ENCODE measurements at places on chromosomes 3 and 15. TPM values are rescaled to one million over a fixed set of nuclear protein-coding genes. Genes with fewer than 3 reads are reported as not detected.

CLSTN2 gene
- total RNA-seq: 17.3 TPM

PLCH1 gene
- total RNA-seq: 2.9 TPM

AMOTL2 gene
- 200 TPM for total RNA-seq

ALDH1A2 gene
- 29.7 TPM for total RNA-seq

APBA2 gene
- total RNA-seq: 51.4 TPM

DCLK3 gene
- total RNA-seq: 0.04 TPM

GOLGA8M gene
- not detected for total RNA-seq

DZIP3 gene
- total RNA-seq: 6.3 TPM

CYP1A2 gene
- not detected for total RNA-seq

GOLGA6L10 gene
- total RNA-seq: 0.84 TPM

DNAJA4 gene
- 9.9 TPM for total RNA-seq

P2RY12 gene
- total RNA-seq: not detected

BSN gene
- 2.7 TPM for total RNA-seq

CD276 gene
- total RNA-seq: 153 TPM

KCNAB1 gene
- total RNA-seq: not detected

TAMM41 gene
- 8.6 TPM for total RNA-seq

SLC6A1 gene
- not detected for total RNA-seq

MCF2L2 gene
- 0.84 TPM for total RNA-seq

OR5K2 gene
- not detected for total RNA-seq

CEMIP gene
- total RNA-seq: 0.07 TPM

MYRIP gene
- 0.04 TPM for total RNA-seq

ATP6V1A gene
- 43.4 TPM for total RNA-seq

CFAP91 gene
- total RNA-seq: 3.3 TPM

CPNE4 gene
- total RNA-seq: 3.7 TPM

SLC24A5 gene
- total RNA-seq: not detected

SUCNR1 gene
- total RNA-seq: 0.07 TPM

DNAJB8 gene
- not detected for total RNA-seq

MYL3 gene
- 0.54 TPM for total RNA-seq

HRG gene
- 0.13 TPM for total RNA-seq

GPR15 gene
- not detected for total RNA-seq

POPDC2 gene
- 1.0 TPM for total RNA-seq

CCR9 gene
- total RNA-seq: not detected

PYGO1 gene
- 6.8 TPM for total RNA-seq

FAM98B gene
- 9.7 TPM for total RNA-seq

FANCD2OS gene
- total RNA-seq: not detected

ROPN1B gene
- not detected for total RNA-seq

FRMD5 gene
- 9.9 TPM for total RNA-seq

IL1RAP gene
- 10.8 TPM for total RNA-seq

NLGN1 gene
- total RNA-seq: 4.5 TPM

ALPK3 gene
- total RNA-seq: 54.5 TPM

EPHB3 gene
- total RNA-seq: 1.5 TPM

COLQ gene
- total RNA-seq: 0.13 TPM

PSTPIP1 gene
- 0.89 TPM for total RNA-seq

ERC2 gene
- total RNA-seq: 17.0 TPM

GHSR gene
- total RNA-seq: not detected

C3orf20 gene
- not detected for total RNA-seq

FRMD4B gene
- 13.6 TPM for total RNA-seq

HRH1 gene
- 3.2 TPM for total RNA-seq

CMTM8 gene
- 7.5 TPM for total RNA-seq

CCR3 gene
- total RNA-seq: not detected

ARHGEF26 gene
- 2.5 TPM for total RNA-seq

SSUH2 gene
- total RNA-seq: not detected

TGM5 gene
- not detected for total RNA-seq

SAMMSON gene
- total RNA-seq: not detected

CKMT1B gene
- total RNA-seq: 5.1 TPM

DAZL gene
- not detected for total RNA-seq

PLA1A gene
- 1.4 TPM for total RNA-seq

AEN gene
- total RNA-seq: 78.2 TPM

TMEM41A gene
- total RNA-seq: 22.1 TPM

HESX1 gene
- total RNA-seq: 2.9 TPM

Data from kidney epithelial cell (primary cell).